Gastroesophageal sphincter (tissue), 4 donors: ENCODE measurements at places on chromosomes 2 and 18. TPM values are rescaled to one million over a fixed set of nuclear protein-coding genes. Genes with fewer than 3 reads are reported as not detected.
A peak's percentile ranks its signal among the peaks of the same experiment; 100 is the strongest.

NR4A2 gene
- 1.7 TPM for total RNA-seq

OTOS gene
- total RNA-seq: not detected

CXCR2 gene
- total RNA-seq: not detected

CFC1 gene
- total RNA-seq: not detected

UGT1A4 gene
- 0.13 TPM for total RNA-seq

ALPG gene
- not detected for total RNA-seq

TRAF3IP1 gene
- total RNA-seq: 19.6 TPM

CACNB4 gene
- total RNA-seq: 1.4 TPM

RNU2-63P gene
- total RNA-seq: not detected

- ATAC-seq: no peak
These were observed 238.9 kb downstream of the FHOD3 start for GRCh38 chr18:36536426-36536825.

DNA sequence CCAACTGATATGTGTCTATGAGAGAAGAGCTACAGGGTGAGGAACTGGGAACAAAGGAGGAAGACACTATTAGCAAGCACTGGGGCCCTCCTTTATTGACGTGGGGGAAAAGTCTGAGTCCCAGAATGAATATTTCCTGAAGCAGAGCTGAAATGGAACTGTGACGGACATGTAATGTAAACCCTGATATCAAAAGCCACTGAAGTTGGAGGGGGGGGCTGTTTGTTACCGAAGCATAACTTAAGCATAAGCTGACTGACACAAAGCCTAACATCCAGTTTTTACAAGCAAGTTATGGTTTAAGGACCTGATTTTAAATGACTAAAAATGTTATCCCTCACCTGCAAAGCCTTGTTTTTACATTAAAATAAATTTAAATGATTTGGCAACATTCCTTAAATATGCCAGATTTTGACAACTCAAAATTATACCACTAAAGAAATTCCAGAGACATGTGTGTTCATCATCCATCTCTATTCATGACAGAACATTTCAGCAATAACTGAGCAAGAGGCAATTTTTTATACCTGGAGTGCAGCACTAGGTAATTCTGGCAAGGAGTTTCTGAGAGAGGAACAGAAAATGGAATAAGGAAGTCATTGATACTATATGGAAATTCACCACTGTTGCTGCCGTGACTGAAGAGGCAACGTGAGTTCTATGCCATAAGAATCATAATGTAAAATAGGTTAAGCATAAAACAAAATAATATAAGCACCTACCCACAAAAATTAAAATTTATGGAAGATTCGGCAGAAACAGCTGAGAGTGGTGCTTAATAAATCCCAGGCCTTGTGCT is 186.0 kb downstream of the AFF3 start:
- no peak for ATAC-seq

- ATAC-seq: no peak
These were observed 85.5 kb downstream of the ACAA2 start for GRCh38 chr18:49727816-49728215.

- ATAC-seq: no peak
These were observed 183.6 kb upstream of the GLI2 start for GRCh38 chr2:120552079-120552478.

DNA sequence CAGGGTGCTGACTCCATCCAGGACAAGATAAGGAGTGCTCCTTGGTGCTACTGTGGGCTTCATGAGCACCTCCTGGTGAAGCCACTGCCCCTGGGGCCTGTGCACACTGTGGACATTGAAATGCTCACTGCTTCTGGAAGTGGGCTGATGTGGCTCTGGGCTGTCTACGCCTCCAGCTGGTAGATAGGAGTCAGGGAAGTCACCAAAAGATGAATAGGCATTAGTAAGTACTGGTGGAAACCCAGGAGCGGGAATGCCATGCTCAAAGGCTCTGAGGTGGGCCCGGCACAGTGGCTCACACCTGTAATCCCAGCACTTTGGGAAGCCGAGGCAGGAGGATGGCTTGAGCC is 79.2 kb upstream of the MSH2 start:
- no peak for ATAC-seq

GRCh38 chr18:39835303-39836030 is 2119.6 kb upstream of the PIK3C3 start:
- ATAC-seq: no peak

- ATAC-seq: peak; percentile 86
These were observed at the start of gene SLC38A11 for GRCh38 chr2:164954954-164955701. SLC38A11 (minus strand) TSS chr2:164955525; CDS start chr2:164955247, 278 bp downstream.

DNA sequence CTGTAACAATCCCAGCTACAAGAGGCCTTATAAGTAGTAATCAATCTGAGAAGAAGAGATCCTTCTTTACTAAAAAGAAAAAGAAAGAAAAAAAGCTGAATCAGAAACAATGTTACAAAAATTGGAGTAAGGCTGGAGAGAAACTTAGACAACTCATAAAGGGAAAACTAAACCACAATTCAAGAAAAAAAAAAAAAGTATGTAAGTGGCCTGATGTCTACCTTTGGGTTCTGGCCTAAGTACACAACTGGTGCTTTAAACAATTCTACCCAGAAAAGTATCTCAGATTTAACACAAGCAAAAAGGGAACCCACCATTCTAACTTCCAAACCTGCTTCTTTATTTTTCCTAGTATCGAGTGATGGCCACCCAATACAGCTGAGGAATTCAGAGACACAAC is 45.3 kb downstream of the ZNF521 start:
- no peak for ATAC-seq

DNA sequence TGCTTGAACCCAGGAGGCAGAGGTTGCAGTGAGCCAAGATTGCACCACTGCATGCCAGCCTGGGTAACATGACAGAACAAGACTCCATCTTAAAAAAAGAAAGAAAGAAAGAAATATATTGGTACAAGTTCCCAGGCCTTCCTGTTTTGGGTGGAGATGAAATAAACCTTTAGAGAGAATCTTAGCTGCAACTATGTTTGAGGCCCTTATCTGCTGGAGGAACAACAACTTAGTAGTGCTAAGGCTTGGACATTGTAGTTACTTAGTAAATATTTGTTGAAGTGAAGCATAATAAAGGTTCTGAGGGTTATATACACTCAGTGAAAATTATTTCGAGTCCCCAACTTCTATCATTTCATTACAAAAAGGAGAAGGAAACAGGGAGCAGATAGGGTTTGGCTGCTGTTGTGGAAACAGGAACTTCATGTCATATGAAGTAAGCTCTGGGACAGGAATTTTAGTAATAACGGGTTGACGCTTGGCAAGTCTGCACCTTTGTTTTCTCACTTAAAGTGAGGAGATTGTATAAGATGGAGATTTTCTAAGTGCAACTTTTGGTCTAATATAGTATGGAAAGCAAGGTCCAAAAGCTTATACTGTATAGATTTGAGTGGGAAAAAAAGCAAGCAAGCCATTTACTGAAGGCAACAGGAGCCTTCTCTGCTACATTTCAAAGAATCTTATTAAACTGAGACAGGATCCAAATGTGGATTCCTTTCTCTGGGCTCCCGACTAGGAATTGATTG is 40.0 kb upstream of the AGPS start:
- ATAC-seq: peak; percentile 49

- ATAC-seq: no peak
These were observed 1.9 kb downstream of the OTX1 start for GRCh38 chr2:63052411-63053080.

DNA sequence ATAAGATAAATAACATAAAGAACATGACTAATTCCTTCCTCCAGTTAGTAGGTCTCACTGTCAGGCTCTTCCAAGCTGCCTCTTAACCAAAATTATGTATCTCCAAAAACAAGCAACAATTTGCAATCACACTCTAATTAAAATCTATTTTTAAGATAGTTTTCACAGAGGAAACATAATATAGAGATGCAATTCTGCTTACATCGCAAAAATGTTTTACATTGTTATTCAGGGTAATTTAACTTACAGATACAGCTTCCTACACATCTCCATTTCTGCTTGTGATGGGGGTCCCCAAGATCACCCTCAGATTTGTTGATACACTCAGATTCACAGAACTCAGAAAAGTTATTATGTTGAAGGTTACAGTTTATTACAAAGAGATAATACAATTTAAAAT is 115.5 kb downstream of the DSC3 start:
- ATAC-seq: no peak

GRCh38 chr2:102111823-102112222 is 30.7 kb upstream of the IL1R1 start:
- no peak for ATAC-seq

GRCh38 chr18:10410472-10411308 is 43.7 kb upstream of the APCDD1 start:
- ATAC-seq: no peak

- no peak for ATAC-seq
These were observed 202.9 kb downstream of the NDUFA10 start for GRCh38 chr2:239822146-239822831.

GRCh38 chr2:226673314-226673723 is 126.3 kb downstream of the IRS1 start:
- ATAC-seq: peak; percentile 63

DNA sequence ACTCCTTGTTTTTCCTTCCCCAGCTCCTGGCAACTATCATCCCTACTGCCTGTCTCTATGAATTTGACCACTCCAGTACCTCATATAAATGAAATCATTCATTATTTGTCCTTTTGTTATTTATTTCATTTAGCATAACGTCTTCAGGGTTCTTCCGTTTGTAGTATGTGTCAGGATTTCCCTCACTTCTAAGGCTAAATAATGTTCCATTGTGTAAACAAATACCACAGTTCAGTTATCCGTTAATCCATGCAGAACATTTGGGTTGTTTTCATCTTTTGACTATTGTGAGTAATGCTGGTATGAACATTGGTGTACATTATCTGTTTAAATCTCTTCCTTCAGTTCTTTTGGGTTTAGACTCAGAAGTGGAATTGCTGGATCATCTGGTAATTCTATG is 18.8 kb downstream of the DYNC2LI1 start:
- no peak for ATAC-seq

- no peak for ATAC-seq
These were observed 1.1 kb downstream of the PTH2R start for GRCh38 chr2:208407667-208408066.

- ATAC-seq: no peak
These were observed 46.4 kb downstream of the TIMM21 start for GRCh38 chr18:74194691-74195090.

GRCh38 chr2:99810225-99810624 is 320.4 kb upstream of the REV1 start:
- no peak for ATAC-seq

DNA sequence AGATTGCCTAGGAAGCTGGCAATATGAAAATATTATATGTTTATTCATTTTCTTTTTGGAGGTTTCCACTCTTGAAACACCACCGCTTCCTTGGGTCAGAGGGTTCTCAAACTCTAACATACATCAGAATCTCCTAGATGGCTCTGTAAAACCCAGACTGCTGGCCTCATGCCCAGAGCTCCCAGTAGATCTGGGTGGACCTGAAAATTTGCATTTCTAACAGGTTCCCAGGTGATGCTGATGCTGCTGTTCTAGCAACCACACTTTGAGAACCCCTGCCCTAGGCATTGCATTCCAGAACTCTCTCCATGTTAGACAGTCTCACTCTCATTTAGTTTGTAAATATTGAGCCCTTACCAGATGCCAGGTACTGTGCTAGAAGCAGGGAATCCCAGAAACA is 139.4 kb downstream of the FAM210A start:
- ATAC-seq: no peak

DNA sequence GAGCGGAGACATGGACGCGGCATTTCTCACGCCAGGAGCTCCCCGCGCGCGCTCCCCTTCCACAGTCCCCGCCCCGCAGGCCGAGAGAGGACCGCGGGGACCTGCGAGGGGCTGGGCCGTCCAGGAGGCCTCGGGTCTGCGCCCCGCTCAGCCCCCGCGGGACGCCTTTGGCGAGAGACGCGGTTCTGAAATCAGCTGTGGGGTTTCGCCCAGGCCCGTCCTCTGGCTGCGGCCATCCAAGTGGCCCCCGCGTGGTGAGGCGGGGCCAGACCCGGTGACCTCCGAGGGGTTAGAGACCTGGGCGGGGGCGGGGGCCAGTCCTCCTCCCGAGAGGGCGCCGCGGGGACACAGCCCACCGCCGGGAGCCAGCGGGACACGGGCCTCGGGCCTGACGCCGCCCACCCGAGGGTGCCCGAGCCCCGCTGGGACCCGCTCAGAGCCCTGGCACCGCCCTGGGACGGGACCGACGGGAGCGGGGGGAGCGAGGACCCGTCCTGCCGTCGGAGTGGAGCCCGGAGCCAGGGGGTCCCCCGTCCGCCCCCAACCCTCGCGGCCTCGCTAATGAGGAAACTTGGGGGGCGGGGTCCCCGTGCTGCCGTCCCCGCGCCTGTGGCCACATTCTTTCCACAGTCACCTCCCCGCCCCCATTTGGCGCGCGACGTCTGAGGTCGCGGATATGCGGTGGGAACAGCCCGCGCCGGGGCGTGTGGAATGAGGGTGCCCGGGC is 6.1 kb upstream of the SALL3 start:
- ATAC-seq: no peak

GRCh38 chr2:61114147-61114546 is 47.8 kb upstream of the C2orf74 start:
- no peak for ATAC-seq

GRCh38 chr18:48853588-48853987 is 97.2 kb downstream of the SMAD7 start:
- no peak for ATAC-seq

GRCh38 chr2:203413796-203414195 is 85.6 kb downstream of the ABI2 start:
- ATAC-seq: no peak

DNA sequence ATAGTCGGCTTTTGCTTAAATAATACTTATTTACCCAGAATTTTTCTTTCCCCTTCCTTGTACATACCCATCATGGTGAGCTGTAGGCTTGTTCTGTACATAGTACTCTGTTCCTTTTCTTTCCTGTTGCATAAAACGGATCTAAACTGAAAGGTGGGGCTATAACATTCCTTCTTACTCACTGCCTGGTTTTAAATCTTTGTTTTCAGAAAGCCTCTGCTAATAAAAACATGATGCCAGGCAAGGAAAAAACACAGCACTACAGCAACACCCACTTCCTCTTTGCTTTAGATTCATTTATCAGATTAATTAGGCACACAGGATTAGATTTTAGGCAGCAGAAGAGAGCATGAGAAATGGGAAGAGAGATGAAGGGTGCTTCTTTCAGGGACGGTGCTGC is 19.6 kb upstream of the STON1 start:
- ATAC-seq: peak; percentile 25

- ATAC-seq: no peak
These were observed 4.3 kb upstream of the SNTG2 start for GRCh38 chr2:946073-946948.

DNA sequence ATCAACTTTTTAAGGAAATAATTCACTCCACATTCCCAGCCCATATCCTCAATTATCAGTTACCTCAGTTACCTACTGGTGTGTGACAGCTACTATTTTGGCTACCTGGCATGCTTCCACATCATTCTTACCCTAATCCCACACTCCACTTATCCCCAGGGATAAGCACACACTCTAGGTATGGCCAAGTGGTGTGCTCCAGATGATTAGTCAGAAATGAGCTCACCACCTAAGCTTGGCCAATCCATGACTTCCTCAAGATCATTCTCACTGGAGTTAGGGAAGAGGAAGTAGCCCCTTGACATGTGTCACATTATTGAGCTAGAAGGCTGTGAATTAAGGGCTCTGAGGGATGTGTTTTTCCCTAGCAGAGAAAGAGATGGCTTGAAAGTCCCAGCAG is 20.9 kb upstream of the SMAD4 start:
- no peak for ATAC-seq
